ENCODE measurements at places on chromosomes 3 and 15.

- DNase-seq: no peak
These were observed 33.8 kb downstream of the CHDH start for GRCh38 chr3:53812434-53812833.

- no peak for DNase-seq
These were observed 4.2 kb downstream of the KLHL40 start for GRCh38 chr3:42689421-42690014.

GRCh38 chr15:101535170-101535902, 45.8 kb upstream of the PCSK6 start:
- no peak for DNase-seq

- DNase-seq: peak; percentile 72
These were observed 60.3 kb downstream of the CMSS1 start for GRCh38 chr3:99878005-99878404.

Data from foreskin keratinocyte (primary cell).